IgD-negative memory B cell (primary cell): ENCODE measurements at places on chromosomes 11 and 22. TPM values are rescaled to one million over a fixed set of nuclear protein-coding genes. Genes with fewer than 3 reads are reported as not detected.

OR2AG1 gene
- not detected for polyA plus RNA-seq

POU2AF3 gene
- 0.18 TPM for polyA plus RNA-seq

OR4A16 gene
- polyA plus RNA-seq, result not detected

BBOX1 gene
- not detected for polyA plus RNA-seq

KCTD14 gene
- 0.30 TPM for polyA plus RNA-seq

ANO9 gene
- 4.9 TPM for polyA plus RNA-seq

CCDC87 gene
- polyA plus RNA-seq, result not detected

SCGB1D2 gene
- polyA plus RNA-seq, result not detected

TMEM179B gene
- polyA plus RNA-seq, result 101 TPM

TUG1 gene
- 15.9 TPM for polyA plus RNA-seq
